Mucosa of descending colon (tissue), 3 donors: ENCODE measurements at places on chromosomes 2 and 18.

DNA sequence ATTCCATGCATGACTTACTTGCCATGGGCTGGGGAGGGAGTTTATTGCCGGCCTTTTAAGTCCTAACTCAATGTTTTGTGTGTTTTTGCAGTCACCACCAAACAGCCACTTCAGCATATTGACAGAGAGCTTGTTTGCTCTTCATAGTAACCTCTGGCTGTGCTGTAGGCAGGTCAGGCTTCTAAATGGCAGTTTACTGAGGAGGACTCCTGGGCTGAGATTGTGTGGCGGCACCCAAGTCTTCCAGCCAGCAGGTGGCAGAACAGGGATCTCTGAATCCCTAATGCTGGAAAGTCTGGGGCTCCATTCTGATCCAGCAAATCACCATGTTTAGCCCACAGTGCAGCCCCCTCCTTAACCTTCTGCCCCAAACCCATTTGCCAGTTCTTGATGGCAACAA lies 121.2 kb downstream of the CAPN13 start:
- DNase-seq = no peak

DNA sequence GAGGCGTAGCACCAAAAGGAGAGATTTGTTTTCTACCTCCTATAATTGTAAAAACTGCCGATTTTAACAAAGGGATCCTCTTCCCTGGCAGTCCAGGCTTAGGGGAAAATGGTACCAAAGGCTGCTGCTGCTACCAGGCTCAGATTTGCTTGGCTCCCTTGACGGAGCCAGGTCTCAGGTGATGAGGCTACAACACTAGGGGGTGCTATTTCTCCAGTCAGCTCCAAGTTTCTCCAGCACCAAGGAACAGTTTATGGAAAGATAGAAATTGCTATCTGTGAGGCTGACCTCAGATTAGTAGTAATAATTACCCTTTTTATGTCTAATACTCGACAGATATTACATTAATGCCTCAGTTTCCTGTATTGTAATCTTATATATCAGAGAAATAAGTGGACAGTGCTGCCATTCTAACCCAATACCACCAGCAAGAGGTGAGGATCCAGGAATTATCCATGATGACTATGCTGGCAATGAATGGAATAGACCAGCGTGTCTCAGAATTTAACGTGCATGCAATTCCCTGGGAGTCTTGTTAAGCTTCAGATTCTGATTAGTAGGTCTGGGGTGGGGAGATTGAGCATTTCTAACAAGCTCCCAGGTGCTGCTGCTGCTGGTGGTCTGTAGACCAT lies 111.3 kb downstream of the ESCO1 start:
- peak; percentile 64 for DNase-seq

DNA sequence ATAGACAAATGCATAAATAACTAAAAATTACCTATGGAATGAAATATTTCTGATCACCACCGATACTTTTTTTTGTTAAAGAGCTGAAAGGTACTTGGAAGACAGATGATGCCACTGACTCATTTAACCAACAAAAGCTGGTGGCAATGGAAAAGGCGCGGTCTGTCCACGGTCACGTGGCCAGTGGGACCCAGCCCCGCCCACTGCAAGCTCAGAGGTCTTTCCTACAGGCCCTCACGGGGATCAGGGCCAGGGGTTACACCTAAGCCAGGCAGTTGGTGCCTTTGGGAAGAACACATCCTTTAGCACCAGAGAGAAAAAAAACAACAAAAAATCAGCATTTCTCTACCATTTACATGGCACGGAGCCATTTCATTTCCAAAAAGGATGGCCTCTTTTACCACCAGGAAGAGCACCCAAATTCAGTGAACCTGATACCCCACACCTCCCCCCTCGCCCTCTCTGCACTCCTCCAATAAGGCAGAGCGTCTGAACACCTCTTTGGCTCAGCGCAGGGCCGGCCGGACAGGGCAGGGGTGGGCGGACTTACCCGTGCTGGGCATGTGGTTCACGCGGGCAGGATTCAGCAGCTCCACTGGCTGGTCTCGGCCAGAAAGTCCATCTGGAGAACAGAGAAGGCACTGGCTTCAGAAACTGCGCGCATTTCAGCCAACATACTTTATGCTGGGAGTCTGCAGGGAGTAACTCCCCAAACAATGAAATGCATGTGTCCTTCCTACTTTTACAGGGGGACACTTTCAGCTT lies 164.6 kb downstream of the HDAC4 start:
- peak; percentile 30 for DNase-seq

- DNase-seq = no peak
Observed at GRCh38 chr18:31954349-31954748, 11.4 kb upstream of the TRAPPC8 start.

DNA sequence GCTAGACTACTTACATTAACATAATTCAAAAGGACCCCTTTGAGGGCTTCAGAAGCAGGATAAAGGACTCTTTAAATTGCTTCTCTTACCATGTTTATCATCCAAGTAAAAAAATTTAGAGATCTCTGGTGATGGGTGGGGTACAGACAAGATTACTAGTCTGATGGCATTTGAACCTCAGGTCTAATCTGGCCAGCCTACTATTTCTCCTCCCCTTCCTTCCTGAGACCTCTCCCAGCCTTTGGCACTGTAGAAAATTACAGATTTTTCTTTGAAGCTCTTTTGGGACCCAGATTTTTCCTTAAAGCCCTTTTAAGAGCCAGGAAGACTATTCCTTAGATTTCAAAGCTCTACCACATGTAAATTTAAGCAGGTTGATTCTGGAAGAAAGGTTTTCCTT lies 28.9 kb downstream of the GCA start:
- no peak for DNase-seq

DNA sequence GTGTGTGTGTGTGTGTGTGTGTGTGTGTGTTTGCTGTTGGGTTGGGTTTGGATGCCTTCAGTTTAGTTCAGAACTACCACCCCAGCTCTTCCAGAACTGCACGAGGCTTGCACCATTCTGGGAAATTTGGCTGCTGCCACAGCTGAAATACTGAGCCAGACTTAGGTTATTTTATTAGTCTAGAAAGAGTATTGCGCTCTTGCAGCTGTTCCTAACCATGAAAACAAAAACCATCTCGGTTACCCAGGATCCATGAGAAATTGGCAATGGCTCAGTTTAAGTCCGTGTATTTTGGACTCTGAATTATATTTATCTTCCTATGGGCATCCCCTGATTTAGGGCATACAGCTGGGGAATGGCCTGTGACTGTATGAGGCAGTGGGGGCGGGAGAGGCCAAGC lies 83.2 kb downstream of the TANC1 start:
- no peak for DNase-seq

DNA sequence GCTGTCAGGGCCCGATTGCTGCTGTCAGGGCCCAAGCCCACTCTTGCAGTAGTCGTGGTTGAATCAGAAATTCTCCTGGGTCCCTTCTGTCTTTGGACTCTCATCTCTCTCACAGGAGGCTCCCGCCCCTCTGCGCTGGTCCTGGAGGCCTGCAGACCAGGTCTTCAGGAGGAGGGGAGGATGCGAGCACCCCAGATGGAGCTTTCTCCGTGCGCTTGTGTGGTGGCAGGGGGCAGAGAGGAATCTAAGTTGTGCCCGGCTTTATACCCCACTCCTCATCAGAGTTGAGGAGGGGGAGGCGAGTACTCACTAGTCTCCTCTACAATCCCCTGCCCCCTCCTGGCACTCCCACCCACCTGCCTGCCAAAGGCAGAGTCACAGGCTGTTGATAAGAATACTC lies 10.4 kb downstream of the EN1 start:
- DNase-seq = no peak

DNA sequence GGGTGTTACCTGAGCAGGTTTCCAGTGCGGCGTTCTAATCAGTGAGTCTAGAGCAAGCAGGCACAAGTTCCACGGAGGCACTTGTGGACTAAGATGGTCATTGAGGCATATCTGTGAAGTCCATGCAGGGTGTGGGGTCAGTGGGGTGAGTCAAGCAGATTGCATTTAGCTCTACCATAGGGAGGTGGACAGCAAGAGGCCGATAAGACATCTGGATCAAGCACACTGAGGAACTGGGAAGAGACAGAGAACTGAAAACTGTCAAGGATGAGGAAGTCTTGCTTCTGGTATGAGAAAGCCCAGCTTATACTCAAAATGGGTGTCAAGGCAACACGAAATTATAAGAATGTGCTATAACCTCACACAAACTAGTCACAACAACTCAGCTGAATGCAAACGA lies 61.2 kb upstream of the SLC39A10 start:
- DNase-seq = no peak

DNA sequence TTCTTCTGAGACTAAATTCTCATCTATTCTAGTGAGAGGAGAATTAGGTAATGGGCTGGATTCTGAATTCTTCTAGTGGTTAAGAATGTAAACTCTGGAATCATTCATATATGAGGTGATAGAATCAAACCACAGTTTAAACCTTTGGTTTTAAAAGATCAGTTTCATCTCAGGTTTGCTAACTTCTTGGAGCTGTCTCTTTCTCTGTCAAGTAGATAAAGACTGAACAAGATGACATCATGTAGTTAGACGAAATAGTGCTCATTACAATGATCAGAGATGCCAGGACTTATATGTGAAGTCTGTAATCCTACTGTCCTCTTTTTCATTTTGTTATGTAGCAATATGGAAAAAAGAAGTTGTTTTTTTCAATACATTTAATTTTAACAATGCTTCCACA lies 4.9 kb downstream of the CEBPZOS start:
- DNase-seq = no peak
